ENCODE measurements at places on chromosomes 12 and 14.

- no peak for DNase-seq
Measured at GRCh38 chr12:107145397-107145796, 52.0 kb upstream of the CRY1 start.

DNA sequence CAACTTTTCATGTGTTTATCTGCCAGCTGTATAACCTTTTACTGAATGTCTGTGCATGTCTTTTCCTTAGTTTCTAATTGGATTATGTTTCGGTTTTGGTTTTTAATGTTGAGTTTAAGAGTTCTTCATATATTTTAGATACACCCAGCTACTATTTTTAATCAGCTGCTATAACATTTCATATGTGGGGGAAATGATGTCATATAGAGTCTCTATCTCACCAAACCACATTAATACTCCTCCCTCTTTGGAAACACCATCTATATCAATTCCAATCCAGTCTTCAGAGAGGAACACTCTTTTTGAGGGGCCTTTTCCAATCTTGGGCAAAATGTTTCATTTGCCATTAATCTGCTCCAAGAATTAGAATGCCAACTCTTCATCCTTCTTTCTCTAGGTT is 28.5 kb upstream of the GCH1 start:
- no peak for DNase-seq

- no peak for DNase-seq
Measured at GRCh38 chr12:106106061-106106566, 32.6 kb downstream of the NUAK1 start.

DNA sequence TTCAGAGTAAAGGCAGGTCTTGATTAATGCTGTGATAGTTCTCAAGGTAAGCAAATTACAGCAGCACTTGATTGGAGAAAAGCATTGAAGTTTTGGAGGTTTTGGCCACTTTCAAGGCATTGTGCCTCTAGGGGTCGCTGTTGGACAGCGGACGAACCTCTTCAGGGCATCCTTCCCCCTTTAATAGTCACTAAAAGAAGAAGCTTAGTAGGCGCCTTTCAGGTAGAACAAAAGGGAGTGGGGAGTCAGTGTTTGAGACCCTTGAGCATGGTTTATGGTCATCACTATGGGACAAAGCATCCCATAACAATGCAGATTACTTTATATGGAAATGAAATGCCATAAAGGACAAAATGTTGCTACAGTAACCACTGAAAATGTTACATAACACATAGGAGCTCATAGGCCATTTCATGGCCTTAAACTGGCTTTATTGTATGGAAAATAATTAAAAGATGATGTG is 199.5 kb upstream of the DCN start:
- peak; percentile 84 for DNase-seq

GRCh38 chr12:124976999-124977398 is 11.9 kb downstream of the DHX37 start:
- DNase-seq, result no peak

DNA sequence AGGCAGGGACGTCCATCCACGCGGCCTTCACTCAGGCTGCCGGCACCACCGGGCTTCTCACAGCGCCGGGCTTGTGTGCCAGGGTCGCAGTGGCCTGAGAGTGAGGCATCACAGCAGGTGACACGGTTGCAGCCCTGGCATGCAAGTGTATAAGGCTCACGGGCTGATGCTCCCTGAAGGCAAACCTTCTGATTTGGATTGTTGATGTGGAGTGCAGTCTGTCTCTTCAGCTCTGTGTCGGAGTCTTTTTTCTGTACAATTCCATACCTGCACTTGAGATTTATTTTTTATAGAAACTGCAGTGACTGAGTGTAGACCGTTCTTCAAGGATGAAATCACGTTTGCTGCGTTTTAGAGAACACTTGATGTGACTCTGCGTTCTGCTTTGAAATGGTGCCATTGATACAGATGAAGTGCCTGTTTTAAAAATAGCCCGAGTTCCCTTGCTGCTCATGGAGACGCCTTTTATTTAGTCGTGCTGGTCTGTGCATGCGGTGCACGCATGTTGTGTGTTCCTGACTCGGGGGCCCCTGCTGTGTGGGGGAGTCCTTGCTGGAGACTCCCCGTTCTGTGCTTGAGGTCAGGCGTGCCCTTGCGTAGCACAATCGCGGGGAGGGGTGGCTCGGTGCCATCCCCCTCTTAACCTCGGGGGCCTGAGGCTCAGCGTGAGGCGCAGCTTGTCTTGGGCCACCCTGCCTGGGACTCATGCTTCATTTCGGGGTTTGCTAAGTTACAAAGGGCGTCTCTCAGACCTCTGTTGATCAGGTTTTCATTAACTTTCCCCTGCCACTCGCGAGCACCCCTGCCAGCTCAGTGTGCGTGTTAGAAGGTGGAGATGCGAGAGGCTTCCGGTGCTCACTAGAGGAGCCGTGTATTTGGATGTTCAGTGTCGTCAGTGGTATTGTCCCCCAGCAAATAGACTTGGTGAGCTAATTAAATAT is 21.6 kb upstream of the AMN start:
- peak; percentile 23 for DNase-seq
